Cerebellar nuclear complex (tissue), 1 donor: ENCODE measurements at places on chromosomes 13 and 19.

- no peak for DNase-seq
Measured at GRCh38 chr13:76387566-76387965, 498.6 kb downstream of the KCTD12 start.

DNA sequence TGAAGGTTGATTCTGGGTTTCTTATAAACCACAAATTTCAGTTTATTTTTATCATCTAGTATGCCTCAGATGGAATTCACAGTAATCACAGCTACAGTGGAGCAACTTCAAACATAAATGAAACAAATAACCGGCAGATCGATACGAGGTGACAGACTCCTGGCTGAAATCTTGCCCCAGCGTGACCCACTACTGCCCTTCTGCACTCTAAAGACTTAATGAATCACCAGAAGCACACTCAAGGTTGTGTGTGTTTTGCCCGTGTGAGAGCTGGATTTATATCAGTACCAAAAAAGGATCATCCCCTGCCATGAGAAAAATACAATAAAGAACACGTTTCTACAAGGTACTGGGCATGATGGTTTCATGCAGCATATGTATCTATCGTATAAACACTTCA is 161.7 kb downstream of the KLF12 start:
- no peak for DNase-seq

- no peak for DNase-seq
Measured at GRCh38 chr13:110107568-110108347, 199.2 kb downstream of the COL4A1 start.

DNA sequence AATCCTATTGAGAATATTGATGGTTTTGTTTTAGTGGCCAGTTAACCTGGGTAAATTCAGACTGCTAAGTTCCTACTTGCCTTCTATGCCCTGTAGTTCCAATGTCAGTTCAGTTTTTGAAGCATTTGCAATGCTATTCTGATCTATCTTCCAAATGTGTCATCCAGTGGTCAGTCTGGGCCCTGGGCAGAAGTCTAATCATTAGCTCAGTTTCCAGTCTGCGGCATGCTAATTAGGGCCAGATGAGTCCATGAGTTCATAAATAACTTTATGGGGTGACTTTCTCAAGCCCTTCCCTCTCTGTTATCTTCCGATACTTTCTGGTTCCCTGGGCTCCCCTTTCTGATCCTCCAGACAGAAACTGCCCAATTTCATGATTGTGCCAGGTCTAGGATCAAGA is 32.7 kb downstream of the FAM187B start:
- no peak for DNase-seq

GRCh38 chr19:47094557-47095475 is 18.8 kb downstream of the ZC3H4 start:
- DNase-seq = no peak

GRCh38 chr19:41816761-41817160 is 20.4 kb downstream of the CEACAM3 start:
- no peak for DNase-seq

- DNase-seq = no peak
Measured at GRCh38 chr19:38095411-38096308, 128.4 kb downstream of the DPF1 start.

DNA sequence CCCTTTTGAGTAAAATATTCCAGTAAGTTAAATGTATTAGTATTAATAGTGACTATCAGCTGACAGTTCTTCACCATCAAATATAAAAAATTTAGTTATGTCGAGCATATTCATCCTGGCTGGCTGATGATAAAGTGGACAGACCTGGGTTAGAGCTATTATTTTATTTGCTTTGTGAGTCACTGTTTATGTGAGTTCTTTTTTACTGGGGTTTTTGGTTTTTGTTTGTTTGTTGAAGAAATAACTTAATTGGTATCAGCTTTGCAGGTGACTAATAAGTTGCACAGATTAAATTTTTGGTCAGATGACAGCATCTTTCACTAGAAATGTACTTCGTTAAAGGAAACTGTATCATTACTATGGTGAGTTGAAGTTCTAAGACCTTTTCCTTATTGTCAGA is 224.7 kb downstream of the GGACT start:
- no peak for DNase-seq

DNA sequence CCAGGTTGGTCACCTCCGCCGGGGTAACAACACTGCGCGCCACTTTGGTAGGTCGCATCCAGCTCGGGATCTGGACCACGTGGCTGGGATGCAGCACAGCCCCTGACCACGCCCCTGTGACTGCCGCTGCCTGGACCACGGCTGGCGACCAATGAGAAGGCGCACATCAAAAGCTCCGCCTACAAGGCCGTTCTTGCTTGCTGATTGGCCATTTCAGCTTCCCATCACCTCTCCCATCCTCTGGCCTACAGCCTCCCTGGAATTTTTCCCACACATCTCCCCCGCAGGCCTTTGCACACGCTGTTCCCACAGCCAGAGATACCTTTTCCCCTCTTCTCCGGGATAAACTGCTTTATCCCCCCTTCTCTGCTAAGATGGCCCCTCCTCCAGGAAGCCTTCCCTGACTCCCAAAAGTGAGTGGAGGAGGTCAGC is 12.5 kb upstream of the MAP1S start:
- peak; percentile 40 for DNase-seq

- DNase-seq = no peak
Measured at GRCh38 chr13:24456396-24456795, 56.2 kb downstream of the PARP4 start.

DNA sequence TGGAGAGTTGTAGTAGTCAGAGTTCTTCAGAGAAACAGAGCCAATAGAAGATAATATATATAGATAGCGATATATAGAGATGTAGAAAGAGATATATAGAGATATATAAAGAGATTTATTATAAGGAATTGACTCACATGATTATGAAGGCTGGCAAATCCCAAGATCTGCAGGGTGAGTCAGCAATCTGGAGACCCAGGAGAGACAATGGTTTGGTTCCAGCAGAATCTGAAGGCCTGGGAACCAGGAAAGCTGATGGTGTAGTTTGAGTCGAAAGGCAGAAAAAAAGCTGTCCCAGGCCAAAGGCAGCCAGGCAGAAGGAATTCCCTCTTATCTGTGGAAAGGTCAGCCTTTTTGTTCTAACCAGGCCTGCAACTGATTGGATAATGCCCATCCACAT is 194.1 kb downstream of the NUFIP1 start:
- no peak for DNase-seq

DNA sequence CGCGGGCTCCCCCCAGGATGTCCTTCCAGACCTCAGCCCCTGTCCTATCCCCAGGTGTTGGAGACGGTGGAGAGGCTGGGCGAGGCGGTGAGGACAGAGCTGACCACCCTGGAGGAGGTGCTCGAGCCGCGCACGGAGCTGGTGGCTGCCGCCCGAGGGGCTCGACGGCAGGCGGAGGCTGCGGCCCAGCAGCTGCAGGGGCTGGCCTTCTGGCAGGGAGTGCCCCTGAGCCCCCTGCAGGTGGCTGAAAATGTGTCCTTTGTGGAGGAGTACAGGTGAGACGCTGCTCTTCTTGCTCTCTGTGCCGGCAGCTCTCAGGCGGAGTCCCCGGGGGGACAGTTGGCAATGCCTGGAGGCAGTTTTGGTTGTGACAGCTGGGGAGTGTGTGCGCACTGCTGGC is 6.9 kb downstream of the TTYH1 start:
- DNase-seq = no peak

- DNase-seq = no peak
Measured at GRCh38 chr13:78139765-78140164, 221.1 kb upstream of the EDNRB start.

GRCh38 chr13:96238241-96238640 is 148.3 kb downstream of the HS6ST3 start:
- no peak for DNase-seq

DNA sequence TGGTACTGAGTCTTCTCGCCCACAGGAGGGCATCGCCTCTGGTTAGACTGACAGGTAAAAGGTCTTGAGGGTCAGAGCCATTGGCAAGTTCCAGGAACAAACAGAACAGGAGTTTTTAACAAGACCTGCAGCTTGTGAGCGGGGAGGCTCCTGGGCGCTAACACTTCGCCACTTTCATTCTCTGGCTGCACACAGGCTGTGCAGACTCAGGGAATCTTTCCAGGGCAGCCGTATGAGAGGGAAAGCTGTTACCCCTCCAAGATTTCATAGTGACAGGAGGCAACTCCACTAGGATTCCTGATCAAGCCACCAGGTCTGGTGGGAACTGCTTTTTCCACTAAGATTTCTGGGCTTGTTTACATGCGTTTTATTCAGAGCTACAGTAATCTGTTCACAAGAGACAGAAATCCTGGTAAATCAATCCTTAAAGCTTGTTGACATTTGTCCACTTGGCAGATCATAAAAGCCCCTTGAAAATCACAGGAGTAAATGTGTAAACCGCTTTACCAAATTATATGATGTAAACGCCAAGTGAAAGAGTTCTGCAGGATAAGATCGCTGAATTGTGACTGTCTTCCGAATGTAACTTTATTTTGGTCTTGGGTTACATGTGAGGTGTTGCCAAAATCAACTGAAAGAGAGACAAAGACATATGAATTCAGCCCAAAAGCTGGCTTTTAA is 190.6 kb downstream of the MZT1 start:
- DNase-seq = peak; percentile 9

DNA sequence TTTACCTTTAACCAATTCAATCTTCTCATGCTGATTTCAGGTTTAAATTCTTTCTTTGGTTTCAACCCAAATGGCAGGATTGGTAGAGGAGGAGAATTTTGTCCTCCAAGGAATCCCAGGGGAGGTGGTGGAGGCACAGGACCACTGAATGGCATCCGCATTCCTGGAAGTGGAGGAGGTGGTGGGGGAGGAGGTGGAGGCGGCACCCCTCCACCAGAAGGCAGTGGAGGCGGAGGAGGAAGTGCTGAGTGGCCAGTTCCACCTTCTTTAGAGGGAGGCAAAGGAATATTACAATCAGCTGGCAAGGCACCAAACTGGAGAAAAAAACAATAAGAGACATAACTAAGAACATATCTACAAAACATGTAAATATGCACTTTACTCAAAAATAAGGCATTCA is 192.9 kb downstream of the DIAPH3 start:
- DNase-seq = no peak

GRCh38 chr19:51566489-51567100 is 4.5 kb upstream of the ZNF175 start:
- DNase-seq = no peak
